ENCODE measurements at places on chromosomes 3 and 15.

DNA sequence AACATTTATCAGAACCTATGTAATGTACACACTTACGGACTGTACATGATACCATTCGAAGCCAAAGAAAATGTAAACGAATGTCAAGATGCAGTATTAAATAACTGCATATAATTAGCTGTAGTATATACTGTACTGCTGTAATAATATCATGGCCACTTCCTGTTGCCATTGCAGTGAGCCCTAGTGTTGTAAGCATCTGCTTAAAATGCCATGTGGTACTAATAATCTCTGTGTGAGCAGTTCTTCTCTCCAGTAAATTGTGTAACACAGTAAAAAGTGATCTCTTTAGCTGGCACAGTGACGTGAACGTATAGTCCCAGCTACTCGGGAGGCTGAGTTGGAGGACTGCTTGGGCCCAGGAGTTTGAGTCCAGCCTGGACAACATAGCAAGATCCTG, 8.6 kb downstream of the SPG11 start:
- no peak for DNase-seq

DNA sequence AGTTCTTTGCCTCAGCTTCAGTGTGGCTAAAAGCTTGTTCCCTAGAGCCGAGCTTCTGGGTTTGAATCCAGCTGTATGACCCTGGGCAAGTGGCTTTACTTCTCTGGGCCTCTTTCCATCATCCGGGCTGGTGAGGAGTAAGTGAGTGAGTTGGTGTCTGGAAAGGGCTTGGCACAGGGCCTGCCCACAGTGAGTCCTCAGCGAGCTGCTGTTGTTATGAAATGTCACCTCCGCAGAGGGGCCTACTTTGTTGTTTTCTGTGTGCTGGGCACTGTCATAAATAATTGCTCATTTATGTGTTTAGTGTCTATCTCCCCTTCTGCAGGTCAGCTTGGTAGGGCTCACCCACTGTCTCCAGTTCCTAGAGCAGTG, 31.7 kb downstream of the SLC6A6 start:
- DNase-seq: no peak

DNA sequence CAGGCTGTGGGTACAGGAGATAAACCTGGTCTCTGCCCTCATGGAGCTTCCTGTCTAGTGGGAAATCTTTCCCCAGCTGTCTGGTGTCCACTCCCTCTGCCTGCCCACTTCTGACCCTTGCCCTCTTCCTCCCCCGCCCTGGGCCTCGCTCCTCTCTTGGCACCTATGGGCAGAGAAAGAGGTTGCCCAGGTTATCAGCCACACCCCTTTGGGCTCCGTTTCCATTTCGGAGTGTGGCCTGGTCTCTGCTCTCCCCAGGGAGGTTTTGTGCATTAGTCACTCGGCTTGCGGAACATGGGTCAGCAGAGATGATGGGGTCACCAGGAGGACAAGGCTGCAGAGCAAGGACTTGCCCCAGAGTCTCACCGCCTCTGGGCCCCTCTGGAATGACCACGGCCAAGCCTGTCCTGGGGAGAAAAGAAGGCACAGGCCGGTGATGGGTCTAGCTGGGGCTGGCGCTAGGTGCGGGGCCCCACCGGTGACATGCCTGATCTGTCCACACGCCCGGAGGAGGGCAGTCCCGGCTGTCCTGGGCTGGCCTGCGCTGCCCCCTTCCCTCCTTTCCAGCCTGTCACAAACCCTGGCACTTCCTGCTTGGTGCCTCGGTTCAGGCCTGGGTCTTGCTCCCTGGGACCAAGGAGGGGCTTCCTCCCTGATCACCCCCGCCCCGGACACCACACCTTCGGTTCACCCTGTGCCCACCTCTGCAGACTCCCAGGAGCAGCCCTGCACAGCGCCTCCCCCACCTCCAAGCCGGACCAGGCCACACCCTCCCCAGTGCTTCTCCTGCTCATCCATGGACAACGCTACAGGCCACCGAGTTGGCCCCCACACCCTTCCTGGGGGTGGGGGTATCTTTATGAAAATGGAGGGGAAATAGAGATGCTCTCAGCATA, 35.6 kb upstream of the MUC4 start:
- DNase-seq: no peak

GRCh38 chr3:32977861-32978260, 26.4 kb downstream of the CCR4 start:
- DNase-seq: no peak

DNA sequence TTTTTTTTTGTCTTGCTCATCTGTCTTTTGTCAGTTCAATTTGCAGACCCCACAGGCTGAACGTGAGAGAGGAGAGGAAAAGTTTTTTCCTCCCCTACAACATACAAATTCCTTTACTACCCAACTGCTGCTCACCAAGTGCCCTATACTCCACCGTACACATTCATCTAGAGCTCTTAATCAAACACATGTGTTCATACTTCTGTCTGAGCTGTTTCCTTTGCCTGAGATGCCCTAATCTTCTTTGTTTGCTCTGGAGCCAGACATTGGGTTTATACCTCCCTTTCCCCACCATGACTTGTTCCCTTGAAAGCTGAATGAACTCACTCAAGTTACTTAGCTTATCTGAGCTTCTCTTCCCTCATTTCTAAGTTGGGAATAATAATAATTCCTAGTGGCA, 122.7 kb upstream of the RASGRP1 start:
- no peak for DNase-seq

DNA sequence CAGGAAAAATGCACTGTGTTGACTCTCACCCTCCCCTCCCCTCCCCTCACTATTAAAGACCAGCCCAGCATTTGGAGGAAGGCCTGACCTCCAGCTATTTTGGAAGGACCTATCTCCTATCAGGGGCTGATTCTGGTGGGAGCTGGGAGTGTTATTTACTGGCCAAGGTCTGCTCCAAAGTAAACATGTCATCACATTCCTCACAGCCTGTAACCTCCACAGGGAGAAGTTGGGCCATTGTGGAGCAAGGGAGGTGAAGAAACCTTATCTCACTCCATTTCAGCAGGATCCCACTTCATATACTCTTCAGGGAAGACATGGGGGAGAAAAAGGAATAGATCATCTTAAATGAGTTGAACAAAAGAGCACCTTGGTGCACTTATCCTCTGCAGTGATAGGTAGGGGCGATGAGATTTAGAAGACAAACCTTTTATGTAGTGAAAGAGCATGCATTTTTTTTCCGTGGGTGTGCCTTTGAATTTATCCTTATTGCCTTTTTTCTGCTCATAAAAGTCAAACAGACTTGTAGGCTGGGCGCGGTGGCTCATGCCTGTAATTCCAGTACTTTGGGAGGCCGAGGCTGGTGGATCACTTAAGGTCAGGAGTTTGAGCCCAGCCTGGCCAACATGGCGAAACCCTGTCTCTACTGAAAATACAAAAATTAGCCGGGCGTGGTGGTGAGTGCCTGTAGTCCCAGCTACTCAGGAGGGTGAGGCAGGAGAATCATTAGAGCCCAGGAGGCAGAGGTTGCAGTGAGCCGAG, 15.6 kb upstream of the FLNB start:
- no peak for DNase-seq

DNA sequence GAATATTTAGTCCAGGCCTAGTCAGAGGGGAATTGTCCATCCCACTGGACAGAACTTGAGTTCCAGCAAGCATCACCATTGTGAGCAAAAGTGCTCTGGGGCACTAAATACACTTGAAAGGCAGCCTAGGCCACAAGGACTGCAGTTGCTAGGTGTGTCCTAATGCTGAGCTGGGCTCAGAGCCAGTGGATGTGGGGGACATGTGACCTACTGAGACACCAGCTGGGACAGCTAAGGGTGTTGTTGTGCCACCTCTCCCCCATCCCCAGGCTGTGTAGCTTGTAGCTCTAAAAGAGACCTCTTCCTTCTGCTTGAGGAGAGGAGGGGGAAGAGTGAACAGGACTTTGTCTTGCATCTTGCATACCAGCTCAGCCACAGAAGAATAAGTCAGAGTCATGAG, 120.9 kb downstream of the DTWD1 start:
- DNase-seq: no peak

- DNase-seq: no peak
Observed at GRCh38 chr3:41592753-41593510, 369.0 kb downstream of the ULK4 start.

- no peak for DNase-seq
Observed at GRCh38 chr3:64160000-64160695, 65.1 kb downstream of the PRICKLE2 start.

- DNase-seq: peak; percentile 56
Observed at GRCh38 chr3:51681453-51681852, 10.4 kb downstream of the TEX264 start.

- no peak for DNase-seq
Observed at GRCh38 chr3:54257125-54257720, 134.9 kb downstream of the CACNA2D3 start.

DNA sequence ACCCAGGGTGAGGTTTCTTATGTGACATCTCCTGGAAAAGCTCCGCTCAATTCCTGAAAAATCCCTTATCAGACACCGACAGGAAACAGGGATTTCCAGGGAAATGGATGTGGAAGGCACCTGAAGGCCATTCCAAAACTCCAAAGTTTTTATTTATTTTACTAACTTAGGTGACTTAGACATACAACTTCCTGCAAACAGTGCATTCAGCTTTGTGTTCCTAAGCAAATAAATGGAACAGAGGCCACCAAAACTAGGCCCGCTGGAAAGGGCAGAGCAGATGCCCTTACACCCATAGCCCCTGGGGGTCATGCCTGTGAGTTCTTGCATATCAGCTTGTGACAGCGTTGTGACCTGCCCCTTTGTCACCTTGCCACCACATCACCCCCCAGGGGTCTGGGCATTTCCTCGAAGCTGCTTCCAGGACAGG, 239.4 kb downstream of the XXYLT1 start:
- no peak for DNase-seq

DNA sequence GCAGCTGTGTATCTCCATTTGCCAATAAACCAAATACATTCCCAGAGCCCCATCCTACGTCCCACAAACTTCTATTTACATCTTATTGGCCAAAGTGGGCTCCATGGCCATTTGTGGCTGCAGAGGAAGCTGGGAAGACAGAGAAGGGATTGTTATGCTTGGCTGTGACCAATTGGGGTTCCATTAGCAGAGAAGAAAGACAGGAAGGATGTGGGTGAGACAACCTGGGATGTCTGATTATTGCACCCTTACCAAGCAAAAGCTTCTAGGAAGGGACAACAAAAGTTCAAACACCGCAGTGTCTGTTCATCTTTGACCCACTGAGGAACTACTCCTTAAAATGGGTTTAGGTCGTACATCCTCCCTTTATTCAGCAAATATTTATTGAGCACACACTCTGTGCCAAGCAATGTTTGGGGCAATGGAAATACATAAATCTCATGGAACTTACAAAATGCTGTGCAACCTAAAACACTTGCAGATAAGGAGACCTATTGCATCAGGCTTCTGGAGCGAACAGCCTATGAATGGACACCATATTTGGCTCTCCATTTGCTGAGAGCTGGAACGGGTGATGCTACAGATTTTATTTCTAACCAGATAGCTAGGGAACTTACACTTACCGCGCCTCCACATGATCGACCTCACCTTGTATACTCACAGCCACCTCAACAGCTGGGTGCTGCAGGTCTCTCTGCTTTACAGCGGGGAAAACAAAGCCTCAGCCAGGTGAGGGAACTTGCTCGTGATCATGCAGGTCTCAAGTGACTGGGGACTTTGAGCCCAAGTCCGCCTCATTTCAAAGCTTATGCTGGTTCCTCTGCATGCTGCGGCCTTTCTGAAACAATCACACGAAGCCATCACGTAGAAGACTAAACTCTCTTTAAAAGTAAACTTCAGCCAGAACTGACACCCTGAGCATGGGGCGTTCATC, 21.4 kb upstream of the NR2E3 start:
- DNase-seq: no peak

DNA sequence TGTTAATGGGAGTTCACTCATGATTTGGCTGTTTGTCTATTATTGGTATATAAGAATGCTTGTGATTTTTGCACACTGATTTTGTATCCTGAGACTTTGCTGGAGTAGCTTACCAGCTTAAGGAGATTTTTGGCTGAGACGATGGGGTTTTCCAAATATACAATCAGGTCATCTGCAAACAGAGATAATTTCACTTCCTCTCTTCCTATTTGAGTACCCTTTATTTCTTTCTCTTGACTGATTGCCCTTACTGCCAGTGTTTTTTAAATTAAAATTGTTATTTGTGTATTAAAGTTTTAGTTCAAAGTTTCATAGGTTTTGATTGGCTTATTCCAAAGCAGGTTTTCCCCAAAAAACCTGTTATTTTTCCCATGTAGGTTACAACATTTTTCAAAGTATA, 390.5 kb upstream of the RBMS3 start:
- DNase-seq: no peak

DNA sequence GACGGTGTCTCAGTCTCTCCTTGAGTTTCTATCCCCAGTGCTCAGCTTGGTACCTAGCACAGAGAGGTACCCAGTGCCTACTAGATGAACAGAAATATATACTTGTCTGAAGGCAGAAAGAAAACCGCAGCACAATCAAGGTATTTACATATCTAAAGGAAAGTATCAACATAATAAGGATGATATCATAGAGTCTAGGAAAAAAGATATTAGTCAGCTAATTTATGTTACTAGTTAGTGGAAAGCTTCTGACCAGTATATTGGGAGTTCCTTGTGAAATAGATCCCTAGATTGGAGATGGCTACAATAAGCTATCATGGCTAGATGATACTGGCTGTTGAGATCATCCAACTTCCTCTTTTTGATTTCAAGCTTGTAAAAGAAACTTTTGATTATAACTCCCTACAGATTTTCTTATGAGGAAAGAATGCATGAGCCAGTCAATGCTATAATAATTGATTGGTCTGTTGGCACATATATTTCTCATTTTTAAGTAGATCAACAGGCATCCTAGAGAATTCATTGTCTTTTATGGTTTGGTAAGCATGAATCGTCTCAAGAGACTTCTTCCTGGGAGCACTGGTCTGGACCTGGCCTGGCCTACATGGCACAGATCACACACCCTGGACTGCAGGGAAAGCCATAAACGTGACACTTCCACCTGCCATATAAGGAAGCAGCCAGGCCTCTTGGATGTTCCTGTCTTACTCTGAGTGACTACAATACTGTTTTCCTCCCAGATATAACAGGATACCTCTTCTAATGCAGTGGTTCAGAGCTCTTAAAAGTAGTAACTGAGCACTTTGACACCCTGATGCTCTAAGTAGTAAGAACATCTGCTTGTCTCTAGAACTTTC, 60.7 kb downstream of the IMPG2 start:
- no peak for DNase-seq

- no peak for DNase-seq
Observed at GRCh38 chr3:12479919-12480427, 4.3 kb upstream of the TSEN2 start.

DNA sequence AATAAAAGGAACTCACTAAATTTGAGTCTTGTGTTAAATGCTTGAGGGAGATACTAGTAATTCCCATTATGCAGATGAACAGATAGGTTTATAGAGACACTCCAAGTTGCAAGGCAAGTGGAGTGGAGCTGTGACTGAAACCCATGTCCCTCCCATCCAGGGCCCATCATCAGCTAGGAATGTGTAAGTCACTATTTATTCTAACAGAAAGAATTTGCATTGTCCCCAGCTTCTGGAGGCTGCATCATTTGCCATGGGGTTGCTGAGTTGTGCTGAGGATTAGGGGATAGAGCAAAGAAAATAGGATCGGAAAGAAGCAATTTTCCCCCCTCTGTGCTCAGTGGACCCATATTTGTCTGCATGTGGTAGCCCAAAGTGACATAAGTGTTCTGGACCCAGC, 197.4 kb upstream of the RGMA start:
- no peak for DNase-seq

All from T-helper 2 cell treated with Interferon-gamma antibody and Interleukin-4, amounts not matched to agents 5 μg/mL and 100 μg/mL, for 36 hours (primary cell).